ENCODE measurements at places on chromosomes 5 and 9. TPM values are rescaled to one million over a fixed set of nuclear protein-coding genes. Genes with fewer than 3 reads are reported as not detected.
A peak's percentile ranks its signal among the peaks of the same experiment; 100 is the strongest.

DNA sequence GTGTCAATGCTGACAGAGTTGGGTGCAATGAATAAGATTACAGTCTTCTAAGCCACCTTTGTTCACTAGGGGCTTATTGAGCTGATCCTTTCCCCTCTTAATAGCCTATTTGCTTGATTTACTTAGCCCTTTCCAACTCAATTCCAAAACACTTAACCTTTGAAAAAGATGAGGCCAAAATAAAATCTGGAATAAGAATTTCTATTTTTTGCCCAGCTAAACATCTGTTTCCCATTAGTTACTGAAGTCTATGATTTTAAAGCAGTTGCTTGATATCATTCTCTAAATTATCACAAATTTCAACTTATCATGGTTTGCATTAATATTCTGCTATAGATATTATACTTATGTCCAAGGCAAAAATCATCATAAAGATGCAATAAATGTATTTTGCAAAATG lies 1272.0 kb upstream of the ACO1 start:
- DNase-seq, result no peak

GRCh38 chr5:68883436-68883835 lies 210.4 kb upstream of the SLC30A5 start:
- DNase-seq, result peak; percentile 46

DNA sequence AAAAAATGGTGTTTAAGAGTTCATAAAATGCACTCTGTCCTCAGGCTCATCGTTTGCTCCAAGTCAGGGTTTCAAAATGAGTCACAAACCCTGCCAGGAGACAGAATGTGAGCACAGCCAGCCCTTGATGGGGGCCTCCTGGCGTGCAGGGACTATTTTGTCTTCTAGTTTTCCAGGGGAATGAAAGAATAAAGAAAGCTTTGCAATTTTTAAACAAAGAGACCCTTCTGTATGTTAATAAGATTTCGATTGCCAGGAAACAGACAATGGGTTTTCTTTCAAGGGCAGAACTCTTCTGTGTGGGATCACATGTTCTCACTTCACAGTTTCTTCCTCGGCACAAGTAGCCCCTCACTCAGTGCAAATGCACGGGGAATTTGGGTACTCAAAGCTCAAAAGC lies 121.4 kb upstream of the C6 start:
- DNase-seq, result no peak

GRCh38 chr9:116497095-116497890 lies 189.8 kb upstream of the TRIM32 start:
- no peak for DNase-seq

GRCh38 chr9:92293452-92294296 lies at the start of gene IARS1:
TSS of gene IARS1 (minus strand) at chr9:92293697. CDS start at chr9:92289419, 4,278 bp downstream.
- DNase-seq, result peak; percentile 99

GRCh38 chr5:71471193-71471592 lies 15.7 kb downstream of the BDP1 start:
- no peak for DNase-seq

DNA sequence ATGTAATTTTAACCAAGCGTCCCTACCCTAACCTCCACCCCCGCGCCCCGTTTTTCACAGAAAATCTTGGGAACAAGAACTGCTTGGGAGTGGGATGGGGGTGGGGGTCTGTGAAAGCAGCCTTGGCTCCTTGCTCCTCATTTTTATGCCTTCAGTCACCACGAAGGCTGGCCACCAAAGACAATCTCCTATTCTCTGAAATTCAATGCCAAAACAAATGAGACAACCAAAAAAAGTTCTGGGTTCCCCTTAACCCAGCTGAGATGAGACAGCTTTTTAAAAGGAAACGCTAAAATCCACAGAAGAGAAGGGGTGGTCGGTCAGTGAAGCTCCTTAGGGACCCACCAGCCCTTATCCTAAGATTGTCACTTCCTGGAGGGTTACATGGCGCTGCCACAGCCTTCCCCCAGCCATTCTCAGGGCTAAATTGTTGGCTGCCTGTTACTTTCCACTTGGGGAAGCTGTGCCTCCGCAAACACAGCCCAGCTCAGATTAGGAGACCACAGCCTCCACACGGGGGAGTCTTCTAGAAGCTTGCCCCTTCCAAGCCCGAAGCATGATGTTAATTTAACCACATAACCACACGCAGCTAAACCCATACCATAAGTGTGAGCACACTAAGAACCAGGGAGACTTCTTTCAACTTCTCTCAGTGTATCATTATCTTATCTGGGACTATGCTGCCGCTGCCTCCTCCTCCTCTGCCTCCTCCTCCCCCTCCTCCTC lies 136.3 kb downstream of the FOXD1 start:
- no peak for DNase-seq

DNA sequence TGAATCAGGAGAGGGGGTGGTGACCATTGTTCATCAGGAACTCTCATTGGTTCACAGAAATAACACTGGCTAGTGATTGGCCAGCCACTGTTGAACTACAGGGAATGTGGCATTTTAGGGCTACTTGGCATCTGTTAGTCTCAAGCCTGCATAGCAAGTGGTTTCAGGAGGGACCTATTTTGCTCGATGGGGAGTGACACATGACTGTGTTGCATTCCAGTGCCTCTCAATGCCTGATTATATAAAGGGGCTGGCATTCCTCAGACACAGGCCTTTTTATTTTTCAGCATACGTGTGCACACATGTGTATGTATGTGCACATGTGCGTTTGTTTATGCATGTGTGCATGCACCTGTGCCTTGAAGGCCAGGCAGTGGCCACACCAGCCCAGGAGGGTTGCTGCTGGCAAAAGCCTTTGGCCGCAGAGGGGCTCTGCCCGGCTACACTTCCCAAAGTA lies 23.2 kb downstream of the FGD3 start:
- DNase-seq, result peak; percentile 46

- no peak for DNase-seq
Observed at GRCh38 chr5:136677217-136677616, 311.9 kb upstream of the TRPC7 start.

Gene FAM78A
- total RNA-seq, result 14.8 TPM

Gene THBS4
- total RNA-seq, result 1.2 TPM

Measured in upper lobe of right lung (tissue), 1 donor.